ENCODE measurements at places on chromosomes 5 and 9.

DNA sequence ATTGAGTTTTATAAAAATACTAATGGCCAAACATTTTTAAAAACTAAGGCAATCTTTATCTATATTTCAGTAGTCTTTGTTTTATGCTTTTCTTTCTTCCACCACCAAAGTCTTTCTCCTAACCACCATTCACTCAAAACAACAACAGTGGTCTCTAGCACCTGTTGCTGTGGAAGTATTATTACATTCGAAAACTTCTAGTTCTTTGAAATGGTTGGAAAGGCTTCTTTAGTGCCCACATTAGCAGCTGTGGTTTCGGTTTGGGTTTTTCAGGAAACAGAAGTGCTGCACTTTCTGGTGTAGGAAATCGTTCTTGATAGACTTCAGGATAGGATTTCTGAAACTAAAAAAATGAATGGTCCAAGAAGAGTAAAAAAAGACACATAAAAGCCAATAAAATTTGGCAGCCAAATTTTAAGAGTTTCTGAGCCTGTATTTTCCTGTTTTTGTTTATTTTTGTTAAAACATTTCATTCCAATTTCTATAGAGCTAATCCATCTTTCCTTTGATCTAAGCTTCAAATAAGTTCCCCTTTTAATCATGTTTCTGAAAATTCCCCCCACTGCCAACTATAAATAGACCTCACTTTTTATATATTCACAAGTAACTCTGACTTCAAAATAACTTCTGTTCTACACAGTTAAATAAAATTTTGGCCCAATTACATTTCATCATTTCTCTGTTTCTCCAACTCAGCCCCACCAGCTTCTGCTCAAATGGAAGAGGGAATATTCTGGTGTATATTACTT is 102.2 kb downstream of the DEPDC1B start:
- DNase-seq: no peak

DNA sequence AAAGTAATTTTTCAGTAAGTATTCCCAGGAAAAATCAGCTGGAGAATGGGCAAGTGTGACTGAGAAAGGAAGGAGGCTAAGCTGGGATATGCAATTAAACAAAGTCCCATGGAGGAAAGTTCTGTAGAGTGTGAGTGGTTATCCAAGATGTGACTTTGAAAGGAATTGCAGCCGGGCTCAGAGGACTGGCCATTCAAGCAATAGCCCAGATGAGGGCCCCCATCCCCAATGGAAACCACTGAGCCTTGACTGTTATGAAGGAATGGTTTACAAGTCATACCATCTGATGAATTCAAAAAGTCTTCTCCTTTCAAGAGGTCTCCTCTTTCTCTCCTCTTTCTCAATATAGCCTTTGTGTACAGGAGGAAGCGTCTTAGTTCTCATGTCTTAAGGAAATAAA is 6.5 kb downstream of the LVRN start:
- DNase-seq: no peak

DNA sequence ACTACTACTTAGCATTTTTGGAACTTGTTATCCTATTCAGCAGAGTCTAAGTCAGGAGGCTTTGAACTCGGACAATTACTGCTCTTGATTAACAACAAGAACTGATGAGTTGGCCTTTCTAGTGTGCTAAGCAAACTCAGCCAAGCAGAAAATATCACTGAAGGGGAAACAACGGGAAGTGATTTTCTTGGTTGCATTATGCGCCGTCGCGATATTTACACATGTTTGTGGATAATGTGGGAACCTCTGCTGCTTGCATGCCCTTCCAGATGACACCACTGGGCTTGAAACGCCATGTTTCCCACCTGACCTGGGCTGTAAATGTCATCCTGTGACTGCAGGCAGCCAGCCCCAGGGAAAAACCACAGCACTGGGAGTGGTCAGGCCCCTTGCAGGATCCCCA is 205.5 kb downstream of the PAX5 start:
- DNase-seq: no peak

- no peak for DNase-seq
These were observed 19.8 kb downstream of the SLC36A2 start for GRCh38 chr5:151327585-151327984.

- no peak for DNase-seq
These were observed 48.5 kb downstream of the MAMDC2 start for GRCh38 chr9:70092190-70092589.

GRCh38 chr9:124698265-124698664 is 72.8 kb downstream of the NR6A1 start:
- DNase-seq: no peak

- no peak for DNase-seq
These were observed 340.2 kb downstream of the SLCO4C1 start for GRCh38 chr5:101955891-101956290.

- no peak for DNase-seq
These were observed 3.3 kb downstream of the MEF2C start for GRCh38 chr5:88879724-88880123.

- DNase-seq: peak; percentile 11
These were observed 56.7 kb downstream of the AOPEP start for GRCh38 chr9:94783102-94783682.

DNA sequence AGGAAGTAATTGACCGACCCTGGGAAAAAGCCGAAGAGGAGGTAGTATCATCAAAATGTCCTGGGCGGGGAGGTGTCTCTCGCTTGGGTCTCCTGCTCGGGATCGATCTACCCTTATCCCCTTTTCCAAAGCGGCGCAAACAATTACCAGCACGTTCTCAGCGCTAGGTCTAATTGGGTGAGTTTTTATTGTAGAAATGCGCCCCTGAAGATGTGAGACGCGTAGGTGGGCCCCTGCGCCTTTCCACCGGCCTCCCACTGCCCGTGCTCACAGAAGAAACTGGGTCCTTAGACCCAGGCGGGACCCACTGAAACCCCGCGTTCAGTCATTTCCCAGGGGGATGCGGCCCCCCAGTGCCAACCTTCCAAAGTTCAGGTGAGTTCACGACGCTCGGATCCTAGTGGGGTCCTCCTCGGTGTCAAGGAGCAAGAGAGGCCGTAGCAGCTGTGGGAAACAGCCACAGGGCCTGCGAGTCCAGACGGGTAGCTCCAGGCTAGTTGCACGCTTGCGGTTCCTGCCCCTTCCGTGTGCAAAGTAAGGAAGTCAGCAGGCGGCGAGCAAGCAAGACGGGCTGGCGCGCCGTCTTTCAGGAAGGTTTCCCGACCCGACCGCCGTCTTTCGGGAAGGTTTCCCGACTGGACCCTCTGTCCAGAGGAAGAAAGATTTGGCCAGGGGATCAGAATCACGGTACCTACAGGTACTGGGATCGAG is 1.5 kb downstream of the SMIM32 start:
- no peak for DNase-seq

DNA sequence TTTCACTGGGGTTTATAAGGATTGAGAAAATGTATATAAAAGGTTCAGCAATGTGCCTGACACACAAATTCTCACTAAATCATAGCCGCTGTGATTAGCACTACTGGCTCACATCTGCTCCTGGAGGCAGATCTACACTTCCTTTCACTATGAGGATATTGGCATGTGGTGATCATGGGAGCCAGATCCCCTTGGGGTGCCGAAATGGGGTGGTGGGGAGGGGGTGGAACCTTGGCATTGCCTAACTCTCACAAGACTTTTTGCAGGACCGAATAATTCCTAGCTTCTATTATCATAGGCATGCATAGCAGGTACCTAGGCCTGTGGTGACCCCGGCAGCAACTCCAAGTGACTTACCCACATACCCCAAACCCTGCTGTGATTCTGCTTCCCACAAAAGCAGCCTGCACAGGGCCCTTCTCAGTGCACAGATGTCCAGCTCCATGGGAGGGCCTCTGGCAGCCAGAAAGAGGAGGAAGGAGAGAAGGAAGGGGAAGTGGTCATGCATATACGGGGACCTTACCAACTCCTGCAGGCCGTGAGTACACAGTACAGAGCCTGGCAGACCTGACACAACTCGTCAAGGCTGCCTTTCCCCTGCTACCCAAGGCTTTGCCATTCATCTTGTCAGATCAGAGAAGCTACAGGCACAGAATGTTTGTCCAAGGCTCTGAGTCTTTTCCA is 61.3 kb upstream of the IQGAP2 start:
- no peak for DNase-seq

DNA sequence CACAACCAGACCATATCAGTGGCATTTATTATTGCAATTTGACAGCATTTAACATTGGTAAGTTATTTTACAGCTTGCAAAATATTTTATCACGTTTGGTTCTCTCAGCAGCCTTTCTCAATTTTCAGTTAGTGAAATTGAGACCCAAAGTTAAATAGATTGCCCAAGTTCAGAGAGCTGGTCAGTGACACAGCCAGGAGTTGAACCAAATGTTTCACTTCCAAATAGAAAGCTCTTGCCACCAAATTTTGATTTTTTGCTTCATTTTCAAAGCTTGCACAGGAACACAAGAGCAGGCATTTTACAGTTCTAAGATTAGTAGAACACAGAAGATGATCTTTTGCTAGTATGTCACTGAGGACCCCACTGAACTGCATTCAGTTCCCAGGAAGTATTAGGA is 271.5 kb upstream of the C9orf72 start:
- DNase-seq: no peak

- no peak for DNase-seq
These were observed 31.7 kb downstream of the CLTA start for GRCh38 chr9:36222449-36222848.

DNA sequence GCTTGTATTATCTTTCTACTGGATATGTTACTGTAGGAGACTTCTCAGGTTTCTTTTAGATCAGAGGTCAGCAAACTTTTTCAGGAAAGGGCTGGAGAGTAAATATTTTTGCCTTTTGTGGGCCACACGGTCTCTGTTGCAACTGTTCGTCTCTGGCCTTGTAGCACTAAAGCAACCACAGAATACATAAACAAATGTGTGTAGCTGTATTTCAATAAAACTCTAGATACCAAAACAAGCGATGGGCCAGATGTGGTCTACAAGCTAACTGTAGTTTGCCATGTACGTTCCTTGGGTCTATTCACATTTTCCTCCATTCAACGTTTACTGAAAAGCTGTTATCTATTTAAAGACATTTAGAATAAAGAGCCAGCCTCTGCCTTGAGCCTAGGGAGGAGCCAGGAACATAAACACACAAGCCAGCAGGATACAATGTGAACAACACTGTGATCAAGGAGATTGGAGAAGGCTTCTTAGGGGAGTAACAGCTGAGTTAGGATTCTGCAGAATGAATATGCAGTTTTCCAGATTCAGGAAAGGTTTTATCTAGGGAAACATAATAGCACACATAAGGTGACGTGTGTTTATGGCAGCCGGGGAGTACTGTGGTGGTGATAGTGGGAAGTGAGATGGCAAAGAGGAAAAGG is 33.0 kb upstream of the HOMER1 start:
- DNase-seq: no peak

- no peak for DNase-seq
These were observed 38.4 kb downstream of the NACC2 start for GRCh38 chr9:136056546-136057235.

Measured in activated T-cell treated with anti-CD3 and anti-CD28 coated beads for 48 hours (primary cell).